Activated CD8-positive, alpha-beta memory T cell treated with anti-CD3 and anti-CD28 coated beads for 48 hours (primary cell): ENCODE measurements at places on chromosomes 16 and 17.

DNA sequence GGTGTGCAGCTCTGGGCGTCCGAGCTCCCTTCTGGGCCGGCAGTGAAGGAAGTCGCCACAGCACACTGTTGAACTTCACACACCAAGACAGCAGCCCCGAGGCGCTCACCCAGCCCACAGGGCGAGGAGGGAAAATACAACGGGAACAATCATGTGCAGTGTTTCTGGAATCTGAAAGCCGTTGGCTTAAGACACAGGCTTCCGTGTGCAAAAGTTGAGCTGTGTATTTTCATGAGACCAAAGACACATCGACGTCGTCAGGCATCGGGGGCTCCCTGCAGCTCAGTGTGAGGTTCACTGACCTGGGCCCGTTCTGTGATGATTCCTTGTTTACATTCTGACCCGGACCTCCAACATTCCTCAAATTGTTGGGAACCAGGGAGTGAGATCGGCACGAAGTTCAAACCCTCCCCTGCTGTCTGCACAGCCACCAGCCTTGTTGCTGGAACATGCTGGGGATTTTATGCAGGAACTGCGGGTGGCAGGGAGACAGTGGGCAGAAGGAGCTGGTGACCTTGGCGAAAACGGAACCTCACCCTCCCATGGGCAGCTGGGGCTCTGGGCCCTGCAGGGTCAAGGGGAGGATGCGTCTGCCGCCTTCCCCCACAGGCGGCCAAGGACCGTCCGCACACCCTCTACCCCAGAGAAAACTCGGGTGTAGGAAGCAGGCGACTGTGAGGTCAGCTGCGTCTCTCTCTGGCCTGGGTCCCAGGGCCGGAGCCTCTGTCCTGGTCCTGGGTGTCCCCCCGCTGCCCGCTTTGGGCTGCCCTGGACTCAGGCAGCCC lies 72.2 kb downstream of the METRNL start:
- no peak for DNase-seq

DNA sequence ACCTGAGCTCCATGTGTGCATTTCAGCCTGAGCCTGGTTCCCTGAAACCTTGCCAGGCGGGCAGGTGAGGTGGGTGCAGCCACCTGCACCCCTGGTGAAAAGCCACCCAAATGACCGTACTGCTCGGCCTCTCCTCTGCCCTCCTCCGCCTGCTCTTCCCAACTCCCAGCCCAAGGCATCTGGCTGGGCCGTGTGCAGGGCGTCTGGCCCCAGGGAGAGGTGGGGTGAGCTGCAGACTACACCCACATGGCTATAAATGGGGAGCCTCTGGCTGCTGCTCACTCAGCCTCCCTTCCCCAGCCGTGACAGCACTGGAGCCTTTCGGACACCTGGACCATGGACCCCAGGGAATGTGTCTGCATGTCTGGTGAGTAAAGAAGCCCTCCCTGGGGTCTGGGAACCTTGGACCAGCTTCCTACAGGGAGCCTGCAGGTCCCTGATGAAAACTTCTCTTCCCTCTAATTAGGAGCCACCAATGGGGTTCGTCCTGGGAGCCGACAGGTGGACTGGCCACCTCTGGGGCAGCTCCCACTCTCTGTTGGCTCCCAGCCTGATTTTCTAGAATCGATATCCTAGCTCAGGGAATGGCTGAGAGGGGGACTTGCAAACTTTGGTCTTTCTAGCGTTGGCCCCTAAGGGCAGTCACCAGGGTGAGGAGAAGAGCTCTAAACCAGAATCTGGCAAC lies at the start of gene MT4:
Gene MT4 (plus strand): TSS at position 281 of the 685 bp plus-strand sequence. CDS start 56 bp downstream, at position 337.
- DNase-seq, result no peak

DNA sequence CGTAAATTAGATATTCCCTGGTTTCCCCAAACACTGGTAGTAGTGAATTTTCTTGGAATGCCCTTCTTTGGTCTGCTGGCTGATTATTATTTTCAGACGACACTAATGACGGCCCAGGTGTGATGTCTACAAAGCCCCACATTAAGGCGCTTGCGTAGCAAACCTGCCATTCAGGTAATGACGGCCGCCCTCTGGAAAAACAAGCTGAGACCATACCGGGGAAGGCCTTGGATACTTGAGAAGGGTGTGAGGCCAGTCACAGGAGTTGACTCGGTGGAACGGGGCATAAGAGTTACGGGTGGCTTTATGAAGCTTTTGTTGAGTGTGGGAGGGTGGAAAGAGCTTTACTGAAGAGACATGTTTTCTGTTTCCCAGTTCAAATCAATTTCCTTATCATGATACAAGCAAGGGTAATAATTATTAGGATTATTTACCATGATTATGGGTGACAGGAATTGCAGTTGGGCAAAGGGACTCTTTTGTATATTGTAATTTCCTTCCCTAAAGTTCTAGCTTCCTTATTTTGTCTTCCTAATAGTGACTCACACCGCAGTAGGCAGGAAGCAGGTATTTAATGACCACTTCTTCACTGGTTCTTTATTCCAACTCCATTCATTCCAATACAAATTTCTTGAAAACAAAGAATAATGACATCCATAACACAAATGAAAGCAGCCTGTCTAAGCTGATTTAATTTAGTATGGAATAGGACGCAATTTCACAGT lies 24.8 kb downstream of the KRT23 start:
- no peak for DNase-seq

GRCh38 chr17:41870627-41871026 lies 5.4 kb upstream of the KLHL11 start:
- DNase-seq, result no peak

DNA sequence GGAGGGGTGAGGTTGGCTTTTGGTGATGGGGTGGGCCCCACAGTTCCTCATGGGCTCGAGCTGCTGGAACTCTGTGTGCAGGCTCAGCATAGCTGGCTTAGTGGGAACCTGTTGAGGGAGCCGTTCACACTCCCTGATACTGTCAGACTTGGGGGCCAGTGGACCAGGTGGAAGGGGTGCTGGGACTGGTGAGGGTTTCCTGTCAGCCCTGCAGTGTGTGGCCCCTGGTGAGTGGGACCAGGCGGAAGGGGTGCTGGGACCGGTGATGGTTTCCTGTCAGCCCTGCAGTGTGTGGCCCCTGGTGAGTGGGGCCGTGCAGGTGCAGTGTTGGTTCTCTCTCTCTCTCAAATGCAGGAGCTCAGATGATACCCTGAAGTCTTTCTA lies 45.1 kb upstream of the ZNF750 start:
- DNase-seq, result no peak

GRCh38 chr17:74633326-74633725 lies 9.8 kb upstream of the CD300E start:
- DNase-seq, result no peak

GRCh38 chr17:77423589-77424451 lies 283.1 kb downstream of the SEC14L1 start:
- no peak for DNase-seq
